ENCODE measurements at places on chromosomes 12 and 14. TPM values are rescaled to one million over a fixed set of nuclear protein-coding genes. Genes with fewer than 3 reads are reported as not detected.

GRCh38 chr12:111482462-111482861 is 76.7 kb downstream of the SH2B3 start:
- H3K27me3 ChIP-seq: no peaks in the 10 kb centered on the region
- H3K4me1 ChIP-seq: no peaks in the 10 kb centered on the region
- H3K4me3 ChIP-seq: no peak overlapping the region
- H3K36me3 ChIP-seq: peaks cover 18% of the 10 kb centered on the region
- H3K27ac ChIP-seq: no peak overlapping the region

DNA sequence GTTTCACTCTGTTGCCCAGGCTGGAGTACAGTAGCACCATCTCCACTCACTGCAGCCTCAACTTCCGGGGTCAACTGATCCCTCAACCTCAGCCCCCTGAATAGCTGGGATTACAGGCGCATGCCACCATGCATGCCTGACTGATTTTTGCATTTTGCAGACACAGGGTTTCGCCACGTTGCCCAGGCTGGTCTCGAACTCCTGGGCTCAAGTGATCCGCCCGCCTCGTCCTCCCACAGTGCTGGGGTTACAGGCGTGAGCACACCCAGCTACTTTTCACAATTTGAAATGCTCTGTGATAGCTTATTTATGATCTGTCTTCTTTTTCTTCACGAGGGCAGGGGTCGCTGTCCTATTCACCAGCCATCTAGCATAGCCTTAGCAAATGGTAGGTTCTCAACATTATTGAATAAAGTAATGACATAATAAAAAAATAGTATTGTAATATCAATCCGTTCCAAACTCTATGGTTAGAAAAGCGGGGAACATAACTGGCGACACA is 477 bp upstream of the DDX47 start:
- no peak for DNase-seq
- no peaks in the 10 kb centered on the region for H3K27me3 ChIP-seq
- H3K36me3 ChIP-seq: peaks cover 26% of the 10 kb centered on the region
- H3K4me3 ChIP-seq: peak overlapping the region; percentile 91

GRCh38 chr12:57815177-57816000 is 3.1 kb downstream of the AVIL start:
- H3K27ac ChIP-seq: no peak overlapping the region
- H3K4me1 ChIP-seq: no peaks in the 10 kb centered on the region
- no peaks in the 10 kb centered on the region for H3K27me3 ChIP-seq
- no peaks in the 10 kb centered on the region for H3K36me3 ChIP-seq
- DNase-seq: no peak
- H3K4me3 ChIP-seq: no peak overlapping the region

- no peak overlapping the region for H3K27ac ChIP-seq
- H3K27me3 ChIP-seq: no peaks in the 10 kb centered on the region
- peaks cover 16% of the 10 kb centered on the region for H3K4me1 ChIP-seq
Measured at GRCh38 chr12:89632778-89633177, 75.9 kb downstream of the ATP2B1 start.

- H3K27me3 ChIP-seq: no peaks in the 10 kb centered on the region
- no peak overlapping the region for H3K4me3 ChIP-seq
- peaks cover 57% of the 10 kb centered on the region for H3K4me1 ChIP-seq
- peaks cover 61% of the 10 kb centered on the region for H3K36me3 ChIP-seq
- no peak for DNase-seq
Measured at GRCh38 chr12:65188179-65188701, 18.9 kb downstream of the LEMD3 start.

Gene SYT1
- not detected for total RNA-seq

Data from activated CD8-positive, alpha-beta memory T cell treated with anti-CD3 and anti-CD28 coated beads, Interleukin-2, amount 10 ng/mL, durations not matched to agents 7 days and 5 days (primary cell).